T-helper 22 cell (primary cell): ENCODE measurements at places on chromosomes 1 and 21.

DNA sequence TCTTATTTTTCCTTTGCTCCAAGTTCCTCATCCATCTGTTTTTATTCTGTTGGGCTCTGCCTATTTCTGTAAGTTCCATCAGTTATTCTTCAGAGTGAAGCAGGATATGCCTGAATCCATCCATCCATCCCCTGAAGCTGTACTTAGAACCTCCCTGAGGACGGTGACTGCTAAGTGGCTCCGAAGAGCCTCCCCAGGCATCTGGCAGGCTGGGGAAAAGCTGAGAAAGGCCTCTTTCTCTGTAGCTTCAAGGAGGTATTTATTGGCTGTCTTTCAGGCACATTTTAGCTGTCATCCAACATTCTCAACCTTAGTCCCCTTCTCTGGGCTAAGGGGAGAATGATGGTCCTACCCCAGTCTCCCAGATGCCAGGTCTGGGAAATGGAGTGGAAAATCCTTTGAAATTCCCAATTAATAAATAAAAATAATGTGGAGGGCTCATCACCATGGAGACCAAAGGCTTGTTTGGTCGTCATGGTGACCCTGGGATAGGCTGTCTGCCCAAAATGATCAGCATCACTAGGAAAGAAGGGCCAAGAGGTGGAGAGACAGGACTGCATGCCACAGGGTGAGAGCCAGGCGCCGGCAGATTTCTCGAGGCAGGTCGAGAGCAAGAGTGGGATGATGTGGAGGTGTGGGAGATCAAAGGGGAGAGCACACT, 82.0 kb downstream of the UBIAD1 start:
- DNase-seq = no peak

GRCh38 chr1:145908653-145909052, 1.2 kb downstream of the ITGA10 start:
- no peak for DNase-seq

GRCh38 chr1:243258731-243259130, 2.9 kb downstream of the SDCCAG8 start:
- no peak for DNase-seq

- DNase-seq = no peak
These were observed 78.4 kb downstream of the AK5 start for GRCh38 chr1:77360256-77360655.

DNA sequence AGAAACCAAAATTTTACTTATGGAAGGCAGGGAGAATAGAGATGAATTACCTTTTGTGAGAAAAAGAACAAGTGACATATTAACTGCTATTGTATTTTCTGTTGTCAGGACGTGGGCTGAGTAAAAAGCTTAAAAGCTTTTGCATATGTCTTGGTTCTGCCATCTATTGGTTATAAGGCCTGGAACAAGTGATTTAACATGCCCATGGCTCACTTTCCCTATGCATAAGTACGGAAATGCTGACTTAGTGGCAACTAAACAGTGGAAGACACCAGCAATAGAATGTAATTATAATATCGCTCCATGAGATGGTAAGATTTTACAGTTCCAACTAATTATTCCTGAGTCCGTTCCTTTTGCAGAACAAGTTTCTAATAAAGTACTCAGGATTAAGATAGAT, 6.7 kb upstream of the CTSS start:
- no peak for DNase-seq

- DNase-seq = peak; percentile 44
These were observed at the start of gene ITGB2 for GRCh38 chr21:44920694-44921604. ITGB2 (minus strand) TSS chr21:44920899; CDS start chr21:44910782, 10,117 bp downstream.

GRCh38 chr1:111199329-111199728, 1.1 kb downstream of the DENND2D start:
- DNase-seq = no peak

- peak; percentile 56 for DNase-seq
These were observed at the start of gene MAN1A2 for GRCh38 chr1:117367046-117368025. MAN1A2 (plus strand) TSS chr1:117367449; CDS start chr1:117368184, 735 bp downstream.

GRCh38 chr1:207862241-207862787, 48.6 kb downstream of the CD34 start:
- no peak for DNase-seq

GRCh38 chr1:94325377-94326302, 88.3 kb upstream of the ARHGAP29 start:
- no peak for DNase-seq

DNA sequence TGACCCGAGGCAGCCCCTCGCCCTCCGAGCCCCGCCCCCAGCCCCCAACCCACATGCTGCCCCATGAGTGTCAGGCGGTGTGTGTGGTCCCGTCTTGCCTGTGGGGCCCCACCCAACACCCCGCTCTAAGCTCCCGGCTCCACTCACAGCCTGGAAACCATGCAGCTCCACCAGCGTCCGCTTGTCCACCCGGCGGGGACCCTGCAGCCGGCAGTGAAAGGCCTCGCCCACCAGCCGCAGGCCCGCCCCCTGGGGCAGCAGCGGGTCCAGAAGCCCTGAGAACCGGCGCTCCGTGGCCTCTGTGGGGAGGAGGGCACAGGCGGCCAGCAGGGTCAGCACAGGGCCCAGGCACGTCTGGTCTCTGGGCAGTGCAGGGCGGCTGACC, 2.7 kb downstream of the C1QTNF12 start:
- no peak for DNase-seq

DNA sequence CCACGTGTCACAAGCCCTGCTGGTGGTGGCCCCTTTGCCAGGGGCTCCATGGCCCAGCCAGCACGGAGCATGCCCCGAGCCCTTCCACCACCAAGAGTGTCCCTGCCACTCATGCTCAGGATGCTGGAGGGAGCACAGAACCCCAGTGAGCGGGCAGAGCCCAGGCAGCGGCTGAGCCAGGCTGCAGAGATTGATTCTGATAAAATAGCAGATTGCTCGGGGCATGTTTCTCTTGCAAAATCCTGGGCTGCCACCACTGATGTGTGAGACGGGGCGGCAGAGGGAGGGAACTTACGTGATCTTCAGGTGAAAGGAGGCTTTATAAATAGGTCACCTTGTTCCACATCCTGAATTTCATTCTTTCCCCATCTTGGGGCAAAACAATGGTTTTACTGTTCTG, 53.2 kb downstream of the SPSB1 start:
- no peak for DNase-seq

- DNase-seq = no peak
These were observed 23.4 kb upstream of the TSHB start for GRCh38 chr1:115006191-115006590.

DNA sequence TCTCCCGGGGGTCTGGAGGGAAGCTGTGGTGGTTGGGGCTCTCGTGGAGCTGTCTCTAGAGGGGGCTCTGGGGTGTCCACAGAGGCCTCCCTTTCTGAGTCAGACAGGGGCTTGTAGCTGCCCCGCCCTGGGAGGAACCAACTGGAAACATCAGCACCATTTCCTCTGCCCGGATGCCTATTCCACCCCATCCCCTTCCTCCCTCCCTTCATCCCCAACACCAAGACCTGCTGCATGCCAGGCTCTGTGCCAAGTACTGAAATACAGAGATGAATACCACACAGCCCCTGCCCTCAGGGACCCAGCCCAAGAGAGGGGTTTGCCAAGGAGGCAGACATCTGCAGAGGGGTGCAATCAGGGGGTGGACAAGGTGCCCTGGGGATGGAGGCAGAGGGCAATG, 125.6 kb upstream of the ADAR start:
- no peak for DNase-seq

DNA sequence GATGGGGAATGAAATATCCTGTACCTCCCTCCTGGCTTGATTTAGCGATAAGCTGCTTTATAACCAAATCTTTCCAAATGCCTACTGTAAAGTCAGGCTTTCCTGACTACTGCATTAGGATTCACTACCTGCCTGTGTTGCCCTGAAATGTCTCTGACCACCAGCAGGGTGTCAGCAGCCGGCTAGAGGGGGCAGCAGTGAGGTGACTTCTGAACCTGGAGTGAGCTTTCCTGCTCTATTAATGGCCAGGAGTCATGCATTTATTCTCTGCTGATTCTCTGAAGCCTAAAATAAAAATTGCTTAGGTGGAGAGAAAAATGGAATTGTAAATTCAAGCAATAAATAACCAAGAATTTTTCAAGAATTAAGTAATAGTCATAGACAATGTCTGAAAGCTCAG, 2.5 kb downstream of the BACE2 start:
- no peak for DNase-seq

DNA sequence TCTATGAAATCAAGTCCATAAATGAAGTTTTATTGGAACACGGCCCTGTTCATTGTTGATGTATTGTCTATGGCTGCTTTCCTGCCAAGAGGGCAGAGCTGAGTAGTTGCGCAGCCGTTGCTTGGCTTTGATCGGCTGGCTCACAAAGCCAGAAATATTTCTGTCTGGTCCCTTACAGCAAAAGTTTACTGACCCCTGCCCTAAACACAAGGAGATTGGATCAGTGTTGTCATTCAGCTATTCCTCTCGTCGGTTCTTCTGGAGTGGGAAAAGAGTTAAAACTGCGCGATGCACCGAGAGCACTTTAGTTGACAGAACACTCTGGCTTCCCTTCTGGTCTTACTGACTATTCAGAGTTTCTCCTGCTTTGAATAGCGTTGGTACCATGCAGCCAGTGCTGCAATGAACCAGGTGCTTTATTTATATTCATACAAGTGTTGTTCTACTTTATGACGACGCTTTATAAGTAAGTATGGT, 868 bp downstream of the ZBTB40 start:
- no peak for DNase-seq

GRCh38 chr1:53543130-53543777, 84.1 kb downstream of the DMRTB1 start:
- DNase-seq = no peak

GRCh38 chr1:115136706-115137105, 47.4 kb upstream of the TSPAN2 start:
- DNase-seq = no peak

DNA sequence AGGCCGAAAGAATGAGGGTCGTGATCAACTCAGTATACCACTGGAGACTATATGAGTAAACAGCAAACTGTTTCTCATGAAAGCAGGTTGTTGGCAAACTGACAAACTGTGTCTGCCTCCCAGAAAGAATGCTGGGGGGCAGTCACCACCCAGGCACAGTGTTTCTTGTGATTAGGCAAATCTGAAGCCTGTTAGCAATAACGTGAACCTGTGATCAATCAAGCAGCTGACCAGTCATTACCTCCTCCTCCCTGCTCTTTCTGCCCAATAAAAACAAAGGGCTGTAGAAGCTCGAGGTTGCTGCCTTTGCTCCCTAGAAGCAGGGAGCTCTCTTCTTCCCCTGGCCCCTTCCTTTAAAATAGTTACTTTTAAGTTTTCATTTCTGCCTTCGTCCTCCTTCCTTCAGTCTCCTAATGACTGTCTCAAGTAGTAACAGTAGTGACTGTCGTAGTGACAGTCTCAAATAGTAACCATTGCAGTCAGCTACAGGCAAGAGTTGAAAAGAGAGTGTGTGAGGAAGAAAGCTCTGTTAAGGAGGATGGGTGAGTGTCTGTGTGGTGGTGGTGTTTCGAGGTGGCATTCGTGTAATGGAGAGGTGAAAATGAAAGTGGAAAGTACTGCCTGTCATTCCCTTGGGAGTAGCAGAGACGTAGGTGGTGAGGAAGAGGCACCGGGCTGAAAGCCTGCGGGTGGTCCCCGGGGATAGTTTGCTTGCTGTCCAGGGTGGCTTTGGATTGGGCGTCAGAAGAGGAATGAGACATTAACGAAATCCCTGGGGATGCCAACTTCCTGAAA, 14.5 kb downstream of the HHAT start:
- no peak for DNase-seq

- no peak for DNase-seq
These were observed 2.0 kb upstream of the LHX4 start for GRCh38 chr1:180227861-180228647.

GRCh38 chr1:165928075-165928731, 100.8 kb downstream of the UCK2 start:
- peak; percentile 1 for DNase-seq

GRCh38 chr1:13682444-13682843, 17.5 kb upstream of the PRDM2 start:
- DNase-seq = no peak

- no peak for DNase-seq
These were observed 1745.3 kb downstream of the MRPL39 start for GRCh38 chr21:23861911-23862504.

GRCh38 chr1:208942394-208943130, 641.0 kb upstream of the CAMK1G start:
- no peak for DNase-seq

DNA sequence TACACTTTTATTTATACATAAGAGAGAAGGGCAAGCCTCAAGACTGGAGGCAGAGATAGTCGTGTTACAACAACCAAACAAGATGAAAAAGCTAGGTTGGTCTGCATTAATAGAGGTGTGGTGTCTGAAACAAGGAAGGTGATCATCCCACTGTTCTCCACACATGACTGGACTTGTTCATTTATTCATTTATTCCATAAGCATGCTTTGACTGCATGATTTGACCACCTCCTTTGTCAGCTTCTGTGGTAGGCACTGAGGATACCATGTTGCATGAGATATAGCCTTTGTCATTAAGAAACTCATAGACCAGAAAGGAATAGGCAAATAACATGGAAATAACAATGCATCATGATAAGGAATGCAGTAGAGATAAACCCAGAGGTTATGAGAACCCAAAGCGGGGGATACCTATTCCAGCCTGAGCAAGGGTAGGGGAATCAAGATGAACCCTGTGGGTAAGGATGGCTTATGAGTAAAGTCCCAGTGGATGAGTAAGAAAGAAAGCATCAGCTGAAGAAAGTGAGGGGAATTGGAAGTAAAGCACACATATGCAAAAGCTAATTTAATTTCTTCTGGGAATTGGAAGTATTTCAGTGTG, 173.7 kb upstream of the FGGY start:
- DNase-seq = no peak

GRCh38 chr1:221944247-221944870, 202.5 kb upstream of the DUSP10 start:
- DNase-seq = no peak

- DNase-seq = no peak
These were observed 49.5 kb upstream of the RAB4A start for GRCh38 chr1:229221106-229222019.
